ENCODE measurements at places on chromosomes 6 and 20. TPM values are rescaled to one million over a fixed set of nuclear protein-coding genes. Genes with fewer than 3 reads are reported as not detected.

The MDFI gene
- 10.3 TPM for total RNA-seq

The PLCB1 gene
- 10.8 TPM for total RNA-seq

The IBTK gene
- 18.1 TPM for total RNA-seq

The RAB44 gene
- total RNA-seq, result 0.27 TPM

The PROKR2 gene
- not detected for total RNA-seq

The RGS17 gene
- total RNA-seq, result 3.7 TPM

The SRSF12 gene
- total RNA-seq, result 1.3 TPM

The TCF21 gene
- total RNA-seq, result 0.28 TPM

The E2F3 gene
- total RNA-seq, result 6.5 TPM

The HEY2 gene
- total RNA-seq, result 40.9 TPM

Measured in thoracic aorta (tissue), 2 donors.